Anterior cingulate cortex (tissue), 58 donors: ENCODE measurements at places on chromosomes 3 and 15.

DNA sequence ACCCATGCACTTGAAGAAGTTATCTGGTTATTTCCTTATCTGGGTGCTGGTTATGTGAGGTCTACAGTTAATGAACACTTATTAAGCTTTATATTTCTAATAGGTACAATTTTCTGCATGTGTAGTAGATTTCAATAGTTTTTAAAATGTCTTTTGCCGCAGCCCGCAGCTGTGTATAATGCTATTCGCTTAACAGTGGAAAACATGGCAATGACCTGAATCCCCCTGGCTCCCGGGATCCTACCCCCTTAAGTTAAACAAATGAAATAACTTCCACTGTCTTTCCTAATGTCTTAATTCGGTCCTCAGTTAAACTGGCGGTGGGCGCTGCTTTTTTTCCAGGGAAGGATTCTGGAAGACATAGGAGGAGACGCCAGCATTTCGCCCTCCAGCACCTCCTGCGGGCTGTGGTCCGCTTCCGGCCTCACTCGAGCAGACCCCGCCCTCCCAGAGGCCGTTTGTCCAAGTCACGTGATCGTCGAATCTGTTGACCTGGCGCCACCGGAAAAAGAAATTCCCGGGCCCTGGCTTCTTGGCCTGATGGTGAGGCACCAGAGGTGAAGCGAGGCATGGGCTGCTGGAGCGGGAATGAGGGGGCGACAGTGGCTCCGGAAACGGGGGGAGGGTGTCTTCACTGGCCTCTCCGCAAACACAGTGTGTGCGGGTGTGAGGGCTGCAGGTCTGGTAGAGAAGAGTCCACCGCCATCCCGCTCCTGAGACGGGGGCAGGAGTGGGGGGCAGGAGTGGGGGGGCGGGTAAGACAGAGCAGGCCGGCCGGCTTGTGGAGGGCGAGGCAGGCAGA lies 45.6 kb upstream of the CSPG4 start:
- DNase-seq, result peak; percentile 82

- DNase-seq, result no peak
Observed at GRCh38 chr3:128689060-128689459, 36.9 kb upstream of the RAB7A start.

DNA sequence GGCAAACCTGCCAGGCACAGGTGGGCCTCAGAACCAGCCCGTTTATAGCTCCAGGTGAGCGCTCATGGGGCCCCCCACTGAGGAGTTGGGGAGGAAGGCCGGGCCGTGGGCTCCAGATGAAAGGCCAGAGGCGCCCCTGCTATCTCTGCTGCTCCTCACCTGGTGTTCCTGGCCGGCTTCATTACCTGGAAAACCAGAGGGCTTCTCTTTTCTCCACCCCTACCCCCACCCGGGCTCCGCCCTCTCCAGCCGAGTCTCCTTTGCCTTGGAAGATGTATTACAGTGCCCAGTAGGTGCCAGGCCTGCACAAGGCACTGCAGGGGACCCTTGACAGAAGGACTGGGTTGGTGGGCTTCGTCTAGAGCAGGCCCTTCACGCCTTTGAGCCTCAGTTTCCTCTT lies 111.4 kb downstream of the WNT7A start:
- DNase-seq, result no peak

GRCh38 chr15:35129361-35129760 lies 44.3 kb upstream of the NANOGP8 start:
- DNase-seq, result no peak

- DNase-seq, result no peak
Observed at GRCh38 chr15:40858706-40859105, 14.9 kb downstream of the SPINT1 start.

DNA sequence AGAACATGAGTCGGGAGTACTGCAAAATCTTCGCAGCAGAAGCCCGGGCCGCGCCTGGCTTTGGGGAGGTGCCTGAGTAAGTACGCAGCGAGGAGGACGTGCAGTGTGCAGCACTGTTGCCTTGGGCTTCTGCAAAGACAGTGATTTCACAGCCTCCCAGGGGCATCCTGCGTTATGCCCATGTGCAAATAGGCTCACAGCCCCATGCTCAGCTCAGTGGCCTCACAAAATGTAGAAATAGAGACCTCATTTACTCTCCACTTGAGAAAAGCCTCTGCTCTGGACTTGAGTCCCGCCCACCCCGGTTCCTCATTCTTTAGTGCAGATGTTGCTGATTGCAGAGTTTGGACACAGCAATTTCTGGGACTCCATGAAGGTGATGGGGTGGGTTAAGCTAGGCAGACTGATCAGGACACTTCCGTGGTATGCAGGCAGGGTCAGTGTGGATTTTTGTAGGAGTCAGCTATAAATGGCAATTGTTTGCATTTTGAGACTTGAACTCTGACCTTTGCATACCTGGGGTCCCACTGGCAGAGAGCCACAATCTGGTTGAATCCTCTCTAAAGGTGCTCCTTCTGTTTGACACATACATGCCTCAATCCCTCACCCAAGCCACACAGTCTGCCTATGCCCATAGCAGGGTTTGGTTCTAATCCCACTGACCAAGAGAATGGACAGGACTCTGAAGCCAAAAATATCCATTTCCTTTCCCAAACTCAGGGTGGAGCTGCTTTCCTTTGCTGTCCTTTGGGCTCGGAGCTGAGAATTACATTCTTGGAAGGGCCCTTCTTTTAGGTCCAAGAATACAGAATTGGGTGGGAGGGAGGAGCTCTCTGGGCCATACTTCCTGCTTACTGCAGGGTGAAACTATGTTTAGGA lies 20.7 kb upstream of the SLC28A1 start:
- DNase-seq, result no peak

DNA sequence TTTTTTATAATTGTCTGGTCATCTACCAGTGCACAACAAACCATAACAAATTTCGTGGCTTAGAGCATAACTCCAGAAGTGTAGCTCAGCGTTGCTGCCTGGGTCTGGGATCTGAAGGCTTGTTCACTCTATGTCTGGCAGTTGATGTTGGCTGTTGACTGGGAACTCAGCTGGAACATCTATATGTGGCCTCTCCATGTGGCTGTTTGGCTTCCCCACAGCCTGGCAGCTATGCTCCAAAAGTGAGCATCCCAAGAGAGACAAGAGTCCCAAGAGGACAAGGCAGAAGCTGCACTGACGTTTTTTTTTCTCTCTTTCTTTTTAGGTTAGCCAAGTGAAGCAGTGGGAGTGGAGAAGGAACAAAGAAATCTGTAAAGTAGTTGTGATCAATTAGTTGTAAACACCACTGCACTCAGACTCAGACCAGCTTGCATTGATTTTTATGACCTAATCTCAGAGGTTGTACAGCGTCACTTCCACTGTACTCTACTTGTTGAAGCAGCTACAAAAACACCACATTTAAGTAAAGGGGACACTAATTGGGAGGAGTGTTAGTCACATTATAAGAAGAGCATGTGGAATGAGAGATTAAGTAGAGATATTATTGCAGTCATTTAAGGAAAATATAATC lies 2.5 kb upstream of the GPR176 start:
- no peak for DNase-seq

GRCh38 chr15:29925227-29926082 lies 103.2 kb upstream of the TJP1 start:
- peak; percentile 48 for DNase-seq

DNA sequence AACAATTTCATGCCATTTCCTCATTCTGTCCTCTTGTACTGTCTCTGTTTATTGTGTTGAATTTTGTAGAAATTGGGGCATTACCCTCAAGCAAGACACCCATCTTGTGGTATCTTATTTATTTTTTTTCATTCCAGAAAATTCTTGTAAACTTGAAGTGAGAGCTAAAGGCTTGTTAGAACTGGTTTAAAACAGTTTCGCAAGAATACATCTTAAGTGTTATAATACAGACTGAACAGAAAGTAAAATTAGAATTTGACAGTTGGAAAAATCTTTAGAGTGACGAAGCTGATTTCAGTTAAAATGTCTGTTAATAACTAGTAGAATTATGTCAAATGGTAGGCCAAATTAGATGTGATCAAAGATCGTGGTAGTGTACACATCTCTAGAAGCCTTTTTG lies 26.9 kb downstream of the RNF13 start:
- no peak for DNase-seq

DNA sequence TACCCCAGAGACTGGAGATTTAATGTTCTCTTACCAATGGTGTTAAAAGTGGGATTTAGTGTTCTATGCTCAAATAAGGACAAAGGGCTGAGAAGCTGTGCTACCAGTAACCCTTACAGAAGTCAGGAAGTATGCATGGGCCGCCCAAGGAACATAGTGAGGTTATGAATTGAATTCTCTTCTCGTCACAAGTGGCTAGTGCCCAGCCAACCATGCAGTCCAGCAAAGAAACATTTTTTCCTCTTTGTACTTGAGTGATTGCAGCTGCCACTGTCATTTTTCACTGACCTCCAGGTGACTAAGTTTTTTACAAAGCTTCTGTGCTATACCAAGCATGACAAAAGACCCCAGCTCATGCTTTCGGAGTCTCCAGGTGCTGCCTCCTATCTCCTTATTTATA lies 110.6 kb upstream of the DCBLD2 start:
- DNase-seq, result no peak

GRCh38 chr3:175598740-175599139 lies 739.6 kb downstream of the NAALADL2 start:
- no peak for DNase-seq

DNA sequence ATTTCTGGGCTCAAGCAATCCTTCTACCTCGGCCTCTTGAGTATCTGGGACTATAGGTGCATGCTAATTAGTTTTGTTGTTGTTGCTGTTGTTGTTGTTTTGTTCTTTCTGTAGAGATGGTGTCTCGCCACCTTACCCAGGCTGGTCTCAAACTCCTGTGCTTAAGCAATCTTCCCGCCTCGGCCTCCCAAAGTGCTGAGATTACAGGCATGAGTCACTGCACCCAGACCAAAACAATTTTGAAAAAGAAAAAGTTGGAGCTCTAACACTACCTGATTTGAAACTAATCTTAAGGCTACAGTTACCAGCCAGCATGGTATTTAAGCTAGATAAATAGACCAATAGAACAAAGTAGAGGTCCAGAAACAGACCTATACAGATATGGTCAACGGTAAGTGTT lies 29.8 kb downstream of the KPNA1 start:
- DNase-seq, result no peak

- DNase-seq, result no peak
Observed at GRCh38 chr3:118435851-118436350, 598.7 kb downstream of the IGSF11 start.

GRCh38 chr3:113312416-113312815 lies 101.1 kb downstream of the BOC start:
- no peak for DNase-seq
